ENCODE measurements at places on chromosomes 1 and 21.

DNA sequence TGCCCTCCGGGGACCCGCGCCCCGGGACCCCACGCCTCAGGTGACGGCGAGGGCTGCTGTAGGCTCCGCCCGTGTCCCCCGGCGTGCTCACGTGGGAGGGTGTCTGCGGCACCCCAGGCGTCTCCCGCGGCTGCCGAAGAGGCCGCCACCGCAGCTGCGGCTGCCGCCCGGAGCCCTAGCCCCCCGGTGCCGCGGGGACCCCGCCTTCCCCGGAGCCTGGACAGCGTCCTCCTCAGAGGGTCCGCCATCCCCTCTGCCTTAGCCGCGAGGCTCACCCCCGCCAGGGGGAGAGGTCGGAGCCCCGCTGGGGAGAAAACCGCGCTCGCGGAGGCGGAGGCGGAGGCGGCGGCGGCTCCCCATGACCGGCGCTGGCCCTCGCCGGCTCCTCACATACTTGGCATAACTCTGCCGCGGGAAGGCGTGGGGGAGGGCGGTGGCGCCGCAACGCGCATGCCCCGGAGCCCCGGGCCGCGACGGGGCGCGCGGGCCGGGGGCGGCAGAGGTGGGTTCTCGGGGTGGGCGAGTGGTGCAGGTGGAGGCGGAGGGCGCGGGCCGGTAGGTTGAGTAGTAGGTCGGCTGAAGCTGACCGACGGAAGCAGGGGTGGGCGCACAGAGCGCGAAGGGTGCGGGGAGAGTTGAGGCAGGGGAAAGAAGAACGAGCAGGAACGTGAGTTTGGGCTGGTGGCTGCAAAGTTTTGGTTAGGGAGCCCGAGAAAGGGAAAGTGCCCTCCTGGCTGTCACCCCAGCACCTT is 700 bp upstream of the SYDE2 start:
- peak; percentile 43 for DNase-seq

DNA sequence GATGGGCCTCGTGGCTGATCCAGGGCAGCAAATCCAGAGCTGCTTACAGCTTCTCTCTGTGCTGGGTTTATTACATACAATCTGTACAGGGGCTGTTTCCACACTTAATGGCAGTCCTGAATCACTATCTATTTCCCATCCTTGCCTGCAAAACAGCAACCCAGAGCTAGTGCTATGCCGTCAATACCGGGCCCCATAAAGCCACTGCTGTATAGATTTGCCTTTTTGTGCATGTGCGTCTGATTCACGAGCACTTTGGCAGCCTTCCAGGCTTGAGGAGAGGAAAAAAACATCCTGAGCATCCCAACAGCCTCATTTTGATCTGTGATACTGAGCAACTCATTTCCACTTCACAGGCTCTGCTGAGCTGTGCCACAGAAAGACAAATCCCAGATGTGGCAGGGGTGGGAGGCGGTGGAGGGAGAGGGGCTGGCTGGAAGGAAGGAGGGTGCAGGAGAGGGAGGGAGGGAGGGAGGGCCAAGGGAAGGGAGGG is 65.2 kb upstream of the TARBP1 start:
- DNase-seq: no peak

DNA sequence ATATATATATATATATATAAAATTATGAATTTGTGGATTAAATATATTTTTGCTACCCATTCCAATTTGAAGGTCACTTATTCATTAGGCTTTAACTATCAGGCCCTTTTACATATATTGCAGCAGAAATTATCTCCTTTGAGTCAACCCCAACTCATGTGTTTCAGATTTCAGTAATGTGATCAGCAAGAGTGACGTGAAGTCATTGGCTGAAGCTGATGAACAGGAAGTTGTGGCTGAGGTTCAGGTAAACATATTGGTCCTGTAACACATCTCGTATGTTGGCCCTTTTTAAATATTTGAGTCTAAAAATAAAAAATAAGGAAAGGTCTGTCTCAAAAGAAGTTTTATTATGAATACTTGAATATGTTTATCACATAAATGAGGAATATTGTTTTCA is 8.5 kb downstream of the VPS45 start:
- DNase-seq: no peak

GRCh38 chr1:230276401-230276800 is 149.7 kb downstream of the PGBD5 start:
- no peak for DNase-seq

DNA sequence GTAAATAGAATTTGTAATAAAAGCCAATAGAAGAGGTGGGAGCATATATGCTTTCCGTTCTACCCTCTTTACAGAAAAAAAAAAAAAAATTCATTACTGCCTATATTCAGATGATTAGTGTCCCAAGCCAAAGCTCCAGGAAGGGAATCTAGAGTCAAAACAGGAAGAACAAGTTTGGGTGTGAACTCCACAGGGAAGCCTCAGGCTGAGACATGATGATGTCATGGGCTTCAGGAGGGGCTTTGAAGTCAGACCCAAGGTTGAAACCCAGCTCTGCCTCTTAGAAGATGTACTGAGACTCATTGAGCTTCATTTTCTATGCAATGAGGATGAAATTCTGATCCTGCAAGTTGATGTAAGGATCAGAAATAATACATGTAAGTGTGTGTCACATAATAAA is 250.0 kb upstream of the ADGRL2 start:
- DNase-seq: no peak

DNA sequence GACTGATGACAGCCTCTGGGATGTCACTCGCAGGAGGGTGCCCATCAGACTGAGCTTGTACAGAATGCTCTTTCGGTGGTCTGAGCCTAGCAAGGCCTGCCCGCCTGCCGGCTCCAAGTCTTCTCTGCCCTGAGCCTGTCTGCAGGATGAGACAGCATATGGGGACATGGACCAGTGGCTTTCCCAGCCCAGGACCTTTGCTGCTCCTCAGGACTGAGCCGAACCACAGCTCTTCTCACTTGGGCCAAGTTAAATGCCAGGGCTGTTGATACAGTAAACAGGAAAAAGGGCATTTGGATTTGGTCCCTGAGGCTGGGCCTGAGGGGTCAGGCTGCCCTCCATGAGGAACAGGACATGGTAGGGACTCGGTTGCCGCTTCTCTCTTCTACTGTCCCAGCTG is 64.3 kb upstream of the EPS8L3 start:
- DNase-seq: no peak

GRCh38 chr1:246365708-246366107 is 141.4 kb downstream of the SMYD3 start:
- DNase-seq: no peak

- DNase-seq: no peak
These were observed 604.8 kb upstream of the CXADR start for GRCh38 chr21:16908077-16908476.

DNA sequence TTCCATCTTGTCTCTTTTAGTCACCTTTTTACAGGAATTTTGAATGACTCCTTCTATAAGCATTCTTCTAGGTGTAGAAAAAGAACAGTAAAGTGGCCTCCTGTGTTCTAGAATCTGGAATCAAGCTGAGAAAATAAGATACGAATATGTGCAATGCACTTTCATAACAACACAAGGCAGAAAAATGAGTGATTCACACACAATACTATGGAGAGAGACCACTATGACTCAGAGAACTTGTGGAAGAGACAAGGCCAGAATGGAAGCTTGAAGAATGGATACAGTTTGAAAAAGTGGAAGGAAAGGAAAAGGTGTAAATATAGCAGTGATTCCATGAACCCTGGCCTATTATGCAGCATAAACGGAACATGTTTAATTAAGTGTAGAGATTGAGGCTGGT is 57.1 kb upstream of the SAMSN1 start:
- no peak for DNase-seq

DNA sequence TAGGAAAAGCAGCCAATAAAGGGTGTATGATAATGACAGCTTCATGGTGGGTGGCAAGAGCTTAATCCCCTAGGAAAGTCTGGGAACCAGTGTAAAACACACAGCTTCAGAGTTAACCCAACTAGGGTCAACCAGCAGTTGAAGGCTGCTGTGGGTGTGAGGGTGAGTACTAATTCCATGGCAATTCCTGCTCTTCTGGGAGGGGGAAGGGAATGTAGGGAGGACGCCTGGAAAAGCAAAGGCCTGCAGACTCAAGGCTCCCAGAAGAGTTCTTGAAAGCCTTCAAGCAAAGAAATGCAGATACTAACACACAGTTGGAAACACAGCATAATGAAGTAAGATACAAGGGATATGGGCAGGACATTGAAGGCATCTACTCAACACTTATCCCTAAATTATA is 28.1 kb downstream of the TTLL7 start:
- no peak for DNase-seq

- DNase-seq: no peak
These were observed 4.3 kb downstream of the PRMT2 start for GRCh38 chr21:46639489-46640386.

All from GM18507 (cell line).